ENCODE measurements at places on chromosomes 4 and X.

GRCh38 chr4:7841071-7841470 is 98.6 kb downstream of the AFAP1 start:
- DNase-seq, result no peak

DNA sequence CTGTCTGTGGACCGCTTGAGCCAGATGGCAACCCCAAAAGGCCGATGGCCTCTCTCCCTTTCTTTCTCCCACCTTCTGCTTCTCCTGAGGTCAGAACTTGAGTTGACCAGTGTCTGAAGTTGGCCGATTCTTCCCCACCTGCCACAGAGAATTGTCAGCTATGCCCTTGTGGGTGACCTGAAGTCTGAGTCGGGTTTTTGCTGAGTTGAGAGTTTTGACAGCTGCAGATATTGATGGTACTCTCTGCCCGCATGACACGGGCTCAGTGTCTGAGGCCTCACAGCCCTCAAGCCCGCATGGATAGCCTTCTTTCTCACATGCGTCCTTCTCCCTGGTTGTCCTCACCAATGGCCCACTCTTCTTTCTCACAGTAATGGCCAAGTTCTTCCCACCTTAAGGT is 111.0 kb downstream of the EFNB1 start:
- DNase-seq, result no peak

GRCh38 chrX:7889680-7890079 is 37.5 kb downstream of the PNPLA4 start:
- no peak for DNase-seq

- DNase-seq, result no peak
Observed at GRCh38 chr4:74540193-74540592, 95.3 kb downstream of the AREG start.

GRCh38 chr4:136032391-136032790 is 1499.9 kb downstream of the PCDH18 start:
- DNase-seq, result no peak

Data from HEK293T (cell line).